Aortic smooth muscle cell (primary cell): ENCODE measurements at places on chromosomes 7 and 10. TPM values are rescaled to one million over a fixed set of nuclear protein-coding genes. Genes with fewer than 3 reads are reported as not detected.

Gene CC2D2B
- total RNA-seq = 0.06 and 0.13 TPM in 2 replicates

Gene GNA12
- total RNA-seq = 17.6 and 22.2 TPM in 2 replicates

Gene EGFR
- total RNA-seq = 42.1 and 75.2 TPM in 2 replicates

Gene DGKI
- total RNA-seq = 3.9 and 5.3 TPM in 2 replicates

Gene BTBD16
- 0.31 and 0.40 TPM in 2 replicates for total RNA-seq

Gene OR2A5
- not detected in 2 replicates for total RNA-seq

Gene JCAD
- 17.1 and 17.3 TPM in 2 replicates for total RNA-seq
